ENCODE measurements at places on chromosomes 16 and 17.

GRCh38 chr16:82370282-82370681, 200.3 kb upstream of the MPHOSPH6 start:
- DNase-seq, result no peak

- no peak for DNase-seq
These were observed 174.0 kb downstream of the IRX3 start for GRCh38 chr16:54112451-54113206.

- DNase-seq, result peak; percentile 46
These were observed at the start of gene MMP28 for GRCh38 chr17:35795007-35795870. Gene MMP28 (minus strand): TSS chr17:35795641. CDS start chr17:35795377, 264 bp downstream.

DNA sequence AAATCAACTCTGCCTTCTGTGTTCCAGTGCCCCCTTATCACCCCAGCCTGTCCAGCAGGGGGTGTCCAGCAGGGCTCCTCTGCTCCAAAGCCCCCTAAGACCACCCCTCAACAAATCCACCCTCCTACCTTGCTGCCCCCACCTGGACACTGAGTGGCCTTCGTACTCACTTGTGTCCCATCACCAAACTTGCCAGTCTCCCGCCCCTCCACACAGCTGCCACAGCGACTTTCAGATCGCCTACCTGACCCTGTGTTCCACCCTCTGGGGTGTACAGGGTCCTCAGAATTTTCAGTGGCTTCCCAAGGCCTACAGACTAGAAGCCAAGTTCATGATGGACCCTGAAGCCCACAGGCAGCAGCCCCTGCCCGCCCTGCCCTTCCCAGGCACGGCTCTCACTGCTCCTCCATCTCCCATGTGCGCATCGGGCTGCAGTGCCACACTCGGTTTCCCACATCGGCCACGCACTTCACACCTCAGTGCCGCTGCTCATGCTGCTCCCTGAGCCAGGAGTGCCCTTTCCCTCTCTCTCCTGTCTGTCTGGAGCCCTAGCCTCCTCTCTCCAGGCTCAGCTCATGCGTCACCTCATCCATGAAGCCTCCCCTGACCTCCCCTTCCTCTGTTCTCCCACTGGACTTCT, 11.8 kb downstream of the KCNH6 start:
- no peak for DNase-seq

- DNase-seq, result no peak
These were observed 6.9 kb downstream of the PPY start for GRCh38 chr17:43935204-43935925.

GRCh38 chr16:70681382-70682238, 4.2 kb downstream of the MTSS2 start:
- DNase-seq, result no peak

GRCh38 chr16:50323335-50324011, 45.3 kb downstream of the BRD7 start:
- no peak for DNase-seq

DNA sequence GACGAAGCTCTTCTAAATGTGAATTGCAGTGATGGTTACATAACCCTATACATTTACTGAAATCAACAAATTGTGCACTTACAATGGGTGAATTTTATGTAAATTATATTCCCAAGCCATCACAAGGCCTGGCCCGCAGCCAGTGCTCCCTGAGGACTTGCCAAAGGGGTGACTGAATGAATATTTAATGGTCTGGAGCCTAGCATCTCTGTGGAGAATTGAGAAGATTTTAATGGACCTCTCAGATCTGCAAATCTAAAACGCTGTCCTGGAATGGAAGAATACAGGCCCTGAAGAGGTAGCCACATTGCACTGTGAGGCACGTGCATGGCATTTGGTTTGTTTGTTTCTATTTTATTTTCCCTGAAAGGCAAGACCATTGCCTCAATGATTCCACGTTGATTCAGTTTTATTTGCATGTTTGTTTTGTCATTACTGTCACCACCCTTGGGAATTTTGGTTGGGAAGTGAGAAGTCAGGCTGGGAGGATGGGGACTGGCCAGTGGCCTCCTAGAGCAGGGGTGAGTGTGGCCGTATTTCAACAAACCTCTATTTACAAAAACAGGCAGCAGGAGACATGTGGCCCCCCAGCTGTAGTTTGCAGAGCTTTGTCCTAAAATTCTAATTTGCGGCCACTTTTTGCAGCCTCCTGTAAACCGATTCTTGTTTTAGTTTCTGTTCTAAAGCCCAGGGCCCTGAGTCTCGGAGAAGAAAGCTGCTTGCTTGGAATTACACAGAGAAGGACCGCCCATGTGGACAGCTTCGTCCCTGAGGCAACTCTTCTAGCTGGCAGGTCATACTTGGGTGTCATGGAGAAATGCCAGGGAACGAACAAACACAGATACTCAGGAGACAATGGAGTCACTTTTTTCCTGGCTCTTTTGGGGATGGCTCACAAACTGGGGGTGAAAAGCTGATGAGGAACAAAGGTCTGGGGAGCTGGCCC, 40.5 kb upstream of the GCSH start:
- DNase-seq, result no peak

DNA sequence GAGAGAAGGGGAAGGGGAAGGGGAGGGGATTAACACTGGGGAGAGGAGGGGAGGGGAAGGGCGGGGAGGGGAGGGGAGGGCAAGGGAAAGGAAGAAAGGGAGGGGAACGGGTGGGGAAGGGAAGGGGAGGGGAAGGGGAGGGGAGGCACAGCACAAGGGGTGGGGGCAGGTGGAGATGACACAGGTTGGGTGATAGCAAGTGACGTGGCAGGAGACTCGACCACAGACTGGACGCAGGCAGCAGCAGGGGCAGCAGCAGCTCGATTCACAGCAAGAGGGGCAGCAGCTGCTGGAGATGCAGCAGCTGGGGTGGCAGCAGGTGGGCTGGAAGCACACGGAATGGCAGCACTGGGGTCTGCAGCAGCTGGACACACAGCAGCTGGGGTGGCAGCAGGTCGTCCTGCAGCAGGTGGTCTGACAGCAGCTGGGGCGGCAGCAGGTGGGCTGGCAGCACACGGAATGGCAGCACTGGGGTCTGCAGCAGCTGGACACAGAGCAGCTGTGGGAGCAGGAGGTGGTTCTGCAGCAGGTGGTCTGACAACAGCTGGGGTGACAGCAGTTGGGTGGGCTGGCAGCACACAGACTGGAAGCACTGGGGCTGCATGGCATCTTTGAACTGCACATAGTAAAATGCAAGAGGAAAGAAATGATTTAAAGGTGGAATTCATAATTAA, at the start of gene KRTAP4-16:
Gene KRTAP4-16 (minus strand): TSS at position 624 of the 674 bp plus-strand sequence. CDS start 0 bp downstream, at position 624.
- DNase-seq, result no peak

GRCh38 chr17:34720760-34721159, 141.4 kb downstream of the TMEM132E start:
- DNase-seq, result no peak

DNA sequence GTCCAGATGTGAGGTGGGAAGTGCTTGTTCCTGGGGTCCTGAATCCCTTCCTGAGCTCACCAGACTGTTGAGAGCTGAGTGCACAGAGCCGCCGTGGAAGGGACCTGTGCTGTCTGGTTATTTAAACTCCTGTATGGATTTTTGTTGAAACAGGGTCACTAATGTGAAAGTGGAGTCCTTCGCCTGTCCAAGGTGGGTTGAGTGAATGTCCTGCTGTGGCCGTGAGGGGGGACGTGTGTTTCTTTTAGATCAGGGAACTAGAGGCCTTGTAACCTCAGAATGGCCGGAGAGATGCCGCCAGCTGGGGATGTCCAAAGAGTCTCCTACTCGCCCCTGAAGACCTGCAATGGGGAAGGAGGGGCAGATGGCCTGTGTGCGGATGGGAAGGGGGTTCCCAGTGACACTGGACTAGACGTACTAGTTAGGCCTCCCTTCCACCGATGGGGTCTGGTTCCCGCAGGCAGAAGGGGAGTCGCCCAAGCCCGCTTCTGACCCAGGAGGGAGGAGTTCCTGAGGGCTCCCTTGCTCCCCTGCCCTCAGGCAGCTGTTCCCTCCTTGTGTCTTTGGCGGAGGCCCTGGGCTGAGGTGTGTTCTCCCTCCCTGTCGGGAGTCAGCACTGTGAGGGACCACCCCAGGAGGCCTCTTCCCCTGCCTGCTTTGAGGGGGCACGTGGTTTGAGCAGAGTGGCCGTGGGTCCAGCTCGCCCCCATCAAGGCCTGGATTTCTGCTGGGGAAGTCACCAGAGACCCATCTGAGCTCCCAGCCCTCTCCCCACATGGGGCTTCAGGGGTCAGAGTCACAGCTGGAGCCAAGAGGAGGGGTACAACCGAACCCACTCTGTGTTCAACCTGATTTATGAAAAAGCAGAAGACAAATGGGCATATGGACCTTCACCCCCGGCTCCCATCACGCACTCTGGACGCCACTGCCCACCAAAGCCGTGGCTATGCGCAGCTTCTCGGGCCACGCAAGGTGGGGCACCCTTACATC, 30.9 kb downstream of the OR1D5 start:
- DNase-seq, result no peak

DNA sequence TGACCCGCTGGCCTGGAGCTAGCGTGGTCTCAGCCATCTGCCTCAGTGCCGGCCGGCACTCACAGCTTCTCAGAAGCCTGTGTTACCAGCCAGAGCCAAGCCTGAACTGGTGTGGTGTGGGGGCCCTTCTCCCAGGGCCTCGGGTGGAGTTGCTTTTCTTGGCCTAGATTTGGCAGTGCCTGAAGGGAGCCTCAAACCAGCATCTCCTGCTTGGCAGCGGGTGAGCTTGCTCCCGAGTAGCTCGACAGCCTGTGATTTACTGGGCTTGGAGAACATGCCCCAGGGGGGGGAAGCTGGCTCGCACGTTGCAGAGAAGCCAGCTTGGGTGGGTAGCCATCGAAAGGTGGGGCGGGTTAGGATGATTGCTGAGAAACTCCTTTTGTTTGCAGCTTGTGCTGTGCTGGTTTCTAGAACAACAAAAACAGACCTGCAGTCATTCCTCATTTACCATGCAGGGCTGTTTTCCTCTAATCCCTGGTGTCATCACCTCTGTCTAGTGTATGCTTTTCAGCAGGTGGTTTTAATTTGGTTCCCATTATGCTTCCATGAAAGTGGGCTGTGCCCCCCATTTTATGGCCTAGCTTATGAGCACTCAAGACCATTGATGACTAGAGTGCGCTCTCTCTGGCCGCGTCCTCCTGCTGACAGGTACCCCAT, 42.2 kb downstream of the TBCD start:
- DNase-seq, result no peak

DNA sequence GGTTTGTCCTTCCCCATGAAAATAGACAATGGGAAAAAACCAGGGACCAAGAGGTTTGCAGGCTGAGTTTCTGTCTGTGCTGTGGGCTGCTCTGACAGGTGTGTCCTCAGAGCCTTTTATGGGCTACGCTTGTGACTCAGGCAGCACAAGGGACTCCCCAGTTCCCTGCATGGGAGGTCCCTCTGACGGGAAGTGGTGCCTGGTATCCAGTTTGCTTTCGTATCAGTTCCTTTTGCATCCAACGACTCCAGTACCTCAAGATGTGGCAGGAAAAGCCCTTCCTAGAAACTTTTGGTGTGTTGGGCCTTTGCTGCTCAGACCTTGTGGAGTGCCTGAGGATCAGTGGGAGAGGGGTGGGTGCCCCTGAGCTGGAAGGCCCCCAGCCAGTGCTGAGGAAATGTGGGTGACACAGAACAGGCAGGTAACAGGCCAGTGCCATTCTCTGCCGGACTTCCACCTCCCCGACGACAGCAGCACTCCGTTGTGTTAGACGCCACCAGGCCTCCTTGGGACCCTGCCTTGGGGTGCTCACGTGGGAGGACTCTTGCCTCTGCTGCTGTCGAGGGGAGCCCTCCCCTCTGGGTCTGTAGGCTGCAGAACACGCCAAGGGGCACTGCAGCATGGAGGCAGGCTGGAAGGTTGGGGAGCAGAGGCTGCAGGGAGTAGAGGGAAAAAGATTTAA, 38.4 kb upstream of the IRF8 start:
- DNase-seq, result peak; percentile 77

GRCh38 chr17:42655528-42655927, 3.6 kb upstream of the TUBG2 start:
- DNase-seq, result no peak

Data from GM10248 (cell line).